Kidney epithelial cell (primary cell): ENCODE measurements at places on chromosomes 1 and 21.

- DNase-seq = no peak
Measured at GRCh38 chr1:41591891-41592290, 107.4 kb upstream of the EDN2 start.

GRCh38 chr1:178725466-178726086 is 532 bp downstream of the RALGPS2 start:
- DNase-seq = no peak

DNA sequence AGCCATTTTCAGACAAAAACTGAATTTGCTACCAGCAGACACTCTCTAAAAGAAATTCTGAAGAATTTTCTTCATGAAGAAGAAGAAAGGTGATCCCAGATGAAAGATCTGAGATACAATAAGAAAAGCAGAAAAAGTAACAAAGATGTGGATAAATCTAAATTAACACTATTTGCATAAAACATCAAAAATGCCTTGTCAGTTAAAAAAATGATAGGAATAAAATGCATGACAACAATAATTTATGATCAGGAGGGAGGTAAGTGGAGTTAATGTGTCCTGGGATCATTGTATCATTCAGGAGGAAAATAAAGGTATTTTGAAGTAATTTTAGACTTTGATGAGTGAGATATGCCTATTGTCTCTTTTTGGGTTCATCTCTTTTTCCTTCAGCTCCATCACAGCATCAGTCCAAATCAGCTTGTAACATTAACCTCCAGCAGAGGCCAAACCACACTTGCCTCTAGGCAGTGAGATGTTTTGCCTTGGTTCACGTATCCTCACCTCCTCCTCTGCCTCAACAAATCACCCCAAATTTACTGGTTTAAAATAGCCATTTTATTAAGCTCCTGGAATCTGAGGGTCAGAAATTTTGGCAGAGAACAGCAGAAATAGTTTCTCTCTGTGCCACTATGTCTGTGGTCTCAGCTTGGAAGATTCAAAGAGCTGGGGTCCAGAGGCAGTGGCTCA is 76.9 kb upstream of the HIVEP3 start:
- no peak for DNase-seq

GRCh38 chr21:45051580-45052434 is 22.6 kb upstream of the ADARB1 start:
- DNase-seq = no peak

DNA sequence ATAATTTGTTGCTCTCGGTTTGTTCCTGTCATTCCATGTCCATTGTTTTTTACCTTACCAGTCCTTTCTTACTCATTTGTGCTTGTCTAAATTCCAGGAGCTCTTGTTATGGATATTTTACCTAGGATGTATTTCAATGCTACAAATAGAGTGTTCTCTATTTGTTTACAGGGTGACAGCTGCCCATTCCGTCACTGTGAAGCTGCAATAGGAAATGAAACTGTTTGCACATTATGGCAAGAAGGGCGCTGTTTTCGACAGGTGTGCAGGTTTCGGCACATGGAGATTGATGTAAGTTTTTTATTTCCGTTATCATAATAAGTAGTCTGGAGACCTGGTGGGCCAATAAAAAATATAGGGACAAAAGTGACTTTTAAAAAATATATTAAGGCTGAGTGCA is 23.0 kb downstream of the ZBED6 start:
- DNase-seq = no peak

DNA sequence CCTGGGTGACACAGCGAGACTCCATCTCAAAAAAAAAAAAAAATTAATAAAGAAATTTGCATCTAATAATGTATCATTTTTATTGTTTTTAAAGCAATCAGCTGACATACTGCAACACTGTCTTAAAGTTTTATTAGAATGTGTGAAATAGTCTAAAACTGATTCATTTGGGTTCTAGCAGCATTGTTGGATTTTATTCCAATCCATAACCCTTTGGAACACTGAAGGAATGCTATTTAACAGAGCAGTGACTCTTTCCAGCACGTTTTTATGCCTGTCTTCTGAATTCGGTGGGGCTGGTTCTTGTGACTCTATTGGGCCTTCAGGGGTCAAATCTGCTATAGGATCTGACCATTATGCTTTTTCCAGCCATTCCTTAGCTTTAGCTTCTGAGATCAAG is 18.2 kb upstream of the FMO4 start:
- no peak for DNase-seq

- peak; percentile 49 for DNase-seq
Measured at GRCh38 chr1:42936309-42937078, 22.2 kb downstream of the SLC2A1 start.

DNA sequence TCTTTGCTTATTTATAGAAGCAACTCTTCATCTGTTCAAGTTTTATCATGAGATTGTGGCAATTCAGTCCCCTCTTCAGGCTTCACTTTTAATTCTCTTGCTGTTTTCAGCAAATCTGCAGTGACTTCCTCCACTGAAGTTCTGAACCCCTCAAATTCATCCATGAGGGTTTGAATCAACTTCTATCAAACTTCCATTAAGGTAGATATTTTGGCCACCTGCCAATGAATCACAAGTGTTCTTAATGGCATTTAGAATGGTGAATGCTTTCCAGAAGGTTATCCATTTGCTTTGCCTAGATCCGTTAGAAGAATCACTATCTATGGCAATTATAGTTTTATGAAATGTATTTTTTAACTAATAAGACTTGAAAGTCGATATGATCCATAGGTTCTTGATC is 946.7 kb upstream of the B3GALT2 start:
- no peak for DNase-seq

DNA sequence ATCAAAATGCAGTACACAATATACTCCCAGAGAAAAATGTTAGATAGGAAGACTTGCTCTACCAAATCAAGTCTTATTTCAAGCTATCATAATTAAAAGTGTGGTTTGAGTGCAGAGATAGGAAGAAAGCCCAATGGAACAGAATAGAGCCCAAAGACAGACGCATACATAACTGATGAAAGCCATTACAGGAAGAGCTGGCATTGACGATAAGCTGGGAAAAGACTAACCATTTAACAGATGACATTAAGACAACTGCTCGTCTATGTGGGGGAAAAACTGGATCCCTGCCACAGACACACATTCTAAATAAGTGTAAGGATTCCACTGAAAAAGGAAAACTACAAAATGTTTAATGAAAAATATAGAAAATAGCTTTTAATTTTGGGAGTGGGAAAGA is 85.5 kb downstream of the NGF start:
- no peak for DNase-seq

GRCh38 chr1:233114860-233115259 is 164.4 kb downstream of the NTPCR start:
- DNase-seq = no peak

DNA sequence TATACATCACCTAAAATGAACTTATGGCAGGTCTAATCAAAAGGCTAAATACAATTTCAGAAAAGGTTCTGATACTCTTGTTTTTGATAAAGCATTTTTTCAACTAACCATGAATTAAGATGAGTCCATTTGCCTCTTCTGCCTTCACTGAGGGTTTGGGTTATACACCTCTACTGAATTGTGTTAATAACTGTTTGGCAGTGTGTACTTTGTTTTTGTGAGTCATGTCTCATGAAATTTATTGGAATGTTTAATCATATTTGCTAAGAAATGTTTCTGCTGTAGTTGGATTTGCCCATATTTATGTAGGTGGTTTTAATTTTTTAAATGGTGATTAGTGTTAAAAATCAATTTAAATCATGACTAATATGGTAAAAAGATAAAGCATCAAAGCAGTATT is 190.5 kb downstream of the HS2ST1 start:
- no peak for DNase-seq

- DNase-seq = no peak
Measured at GRCh38 chr21:36288651-36289243, 31.2 kb upstream of the MORC3 start.

DNA sequence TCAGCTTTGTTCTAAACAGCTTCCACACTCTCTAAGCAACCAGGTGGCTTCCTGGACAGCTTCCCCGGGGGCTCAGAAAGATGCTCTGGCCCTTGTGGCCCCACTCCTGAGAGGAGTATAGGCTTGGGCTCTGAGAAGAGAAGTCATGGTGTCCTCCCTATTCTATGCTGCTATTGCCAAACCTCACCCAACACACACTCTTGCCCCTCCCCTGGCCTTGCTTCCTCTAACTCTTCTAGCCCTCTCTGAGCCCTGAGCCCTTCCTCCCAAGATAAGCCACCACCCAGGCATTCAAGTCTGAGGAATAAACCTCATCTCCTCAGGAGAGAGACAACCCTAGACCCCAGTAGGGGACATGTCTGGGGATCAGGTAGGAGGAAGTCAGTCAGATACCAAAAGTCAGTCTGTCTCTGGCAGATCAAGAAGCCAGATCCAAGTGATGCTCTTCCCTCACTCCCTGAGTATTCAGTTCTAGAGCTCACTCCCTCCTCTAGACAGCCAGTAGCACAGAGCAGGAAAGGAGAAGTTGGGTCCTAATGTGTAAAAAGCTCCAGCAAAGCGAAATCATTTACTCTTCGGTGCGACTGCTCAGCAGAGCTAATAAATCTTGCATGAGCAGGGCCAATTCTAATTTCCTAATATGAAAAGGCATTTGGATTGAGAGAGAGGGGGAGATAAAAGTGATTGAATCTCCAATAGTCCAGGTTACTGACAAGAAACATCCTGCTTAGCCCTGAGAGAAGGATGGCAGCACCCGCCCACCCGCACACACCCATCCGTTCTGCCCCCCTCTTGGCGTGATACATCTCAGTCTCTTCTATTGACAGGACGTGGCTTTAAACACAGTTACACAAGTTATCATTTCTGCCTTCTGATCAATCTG is 50.5 kb downstream of the DMAP1 start:
- DNase-seq = no peak

GRCh38 chr1:109425391-109426280 is 612 bp downstream of the PSMA5 start:
- DNase-seq = peak; percentile 16

DNA sequence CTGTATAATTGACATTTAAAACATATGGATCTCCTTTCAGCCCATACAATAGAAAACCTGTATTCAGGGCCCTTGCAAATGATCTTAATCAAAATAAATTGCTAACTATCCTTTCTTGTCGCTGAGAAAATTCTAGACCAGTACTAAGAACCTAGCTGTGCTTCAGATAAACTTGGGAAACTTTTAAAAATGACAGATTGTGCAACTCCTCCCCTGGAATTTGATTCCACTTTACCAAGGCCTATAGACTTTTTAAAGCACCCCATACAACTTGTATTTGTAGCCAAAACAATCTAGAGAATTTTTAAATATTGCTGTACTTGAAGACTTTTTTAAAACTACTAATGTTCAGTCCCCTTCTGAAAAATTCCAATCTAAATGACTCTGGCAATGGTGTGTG is 51.6 kb downstream of the ZNF644 start:
- DNase-seq = no peak

GRCh38 chr21:32392299-32392879 is 423 bp downstream of the URB1 start:
- DNase-seq = no peak

GRCh38 chr1:10768552-10768951 is 27.9 kb downstream of the CASZ1 start:
- no peak for DNase-seq

- DNase-seq = no peak
Measured at GRCh38 chr1:178109348-178110143, 15.6 kb downstream of the RASAL2 start.

DNA sequence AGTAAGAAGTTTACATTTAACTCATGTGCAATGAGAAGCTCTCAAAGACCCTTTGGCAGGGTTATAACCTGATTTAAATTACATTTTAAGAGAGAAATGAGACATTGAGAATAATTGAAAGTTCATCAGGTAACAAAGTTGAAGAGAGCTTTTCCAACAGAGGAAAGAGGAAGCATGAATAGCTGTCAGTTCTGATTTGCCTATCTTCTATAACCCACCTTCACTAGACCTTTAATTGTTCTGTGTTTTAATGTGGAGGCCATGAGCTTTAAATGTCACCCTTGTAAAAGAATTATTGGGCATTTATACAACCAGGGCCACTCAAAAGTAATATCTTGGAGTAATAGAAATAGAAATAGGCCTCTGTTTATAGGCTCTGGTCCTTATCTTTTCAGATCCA is 9.3 kb upstream of the FCRL1 start:
- DNase-seq = no peak

- DNase-seq = peak; percentile 26
Measured at GRCh38 chr1:237794071-237794470, 96.7 kb downstream of the ZP4 start.

GRCh38 chr1:87044840-87045239 is 130.4 kb downstream of the HS2ST1 start:
- DNase-seq = no peak

DNA sequence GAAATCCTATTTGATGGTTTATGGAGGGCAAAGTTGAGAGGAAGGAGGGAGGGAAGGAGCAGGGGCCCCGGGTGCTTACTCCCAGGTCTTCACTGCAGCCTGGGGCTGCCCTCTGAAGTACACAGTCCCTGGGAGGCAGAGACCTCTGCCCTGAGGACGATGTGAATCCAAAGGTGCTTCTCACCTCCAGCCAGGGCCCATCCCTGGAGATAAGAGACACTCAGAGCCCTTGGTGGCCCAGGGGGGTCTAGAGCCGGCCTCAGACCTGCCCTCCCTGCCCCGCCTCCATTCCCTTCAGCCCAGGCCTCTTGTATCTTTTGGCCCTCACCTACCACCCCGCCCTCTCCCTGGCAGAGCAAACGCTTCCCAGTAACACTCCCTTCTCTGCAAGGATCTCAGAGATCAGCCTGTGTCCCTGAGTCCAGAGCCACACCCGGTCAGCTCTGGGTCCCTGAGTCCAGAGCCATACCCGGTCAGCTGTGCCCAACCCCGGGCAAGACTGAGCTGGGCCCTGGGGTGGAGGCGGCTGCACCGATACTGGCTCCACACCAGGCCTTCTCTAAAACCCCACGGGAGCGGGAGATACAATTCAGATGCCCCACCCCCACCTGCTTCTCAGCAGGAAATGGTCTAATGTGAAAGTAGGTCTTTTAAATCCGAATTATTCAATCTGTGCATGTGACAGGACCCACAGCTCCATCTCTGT is 3.6 kb upstream of the GNB1 start:
- no peak for DNase-seq

- DNase-seq = no peak
Measured at GRCh38 chr1:160866001-160866694, 3.5 kb upstream of the CD244 start.

GRCh38 chr1:27529704-27530018 is 39.7 kb upstream of the WASF2 start:
- DNase-seq = no peak

- no peak for DNase-seq
Measured at GRCh38 chr1:1548591-1548990, 8.2 kb upstream of the TMEM240 start.

- no peak for DNase-seq
Measured at GRCh38 chr1:228392111-228392936, 14.3 kb downstream of the TRIM11 start.
